ENCODE measurements at places on chromosomes 4 and X. TPM values are rescaled to one million over a fixed set of nuclear protein-coding genes. Genes with fewer than 3 reads are reported as not detected.

Gene TCP11X2
- total RNA-seq = not detected

Gene GATA1
- not detected for total RNA-seq

Gene BEX3
- total RNA-seq = 83.7 TPM

Gene DEFB131A
- not detected for total RNA-seq

Gene SPANXN4
- total RNA-seq = not detected

Gene SPP1
- total RNA-seq = 199 TPM

Gene HELQ
- 17.0 TPM for total RNA-seq

Gene SPANXD
- total RNA-seq = not detected

Gene PAGE2
- not detected for total RNA-seq

Gene SOWAHB
- total RNA-seq = not detected

Gene P2RY4
- 0.91 TPM for total RNA-seq

Gene TRPC3
- total RNA-seq = 0.26 TPM

Gene HSD17B13
- total RNA-seq = 0.32 TPM

Gene FDCSP
- total RNA-seq = not detected

Gene TMPRSS11B
- not detected for total RNA-seq

Gene SGMS2
- total RNA-seq = 39.1 TPM

Gene MOSPD2
- 21.3 TPM for total RNA-seq

Gene FAM184B
- total RNA-seq = not detected

Gene GAGE1
- total RNA-seq = not detected

Gene VSIG4
- 115 TPM for total RNA-seq

Gene GUCY1A1
- total RNA-seq = 74.0 TPM

Gene F11
- total RNA-seq = 0.26 TPM

Gene CLDN22
- not detected for total RNA-seq

Gene HS6ST2
- total RNA-seq = 0.06 TPM

Gene ARMCX4
- total RNA-seq = 28.6 TPM

Gene SLC16A2
- 9.2 TPM for total RNA-seq

Gene DHX15
- 113 TPM for total RNA-seq

Gene CCDC158
- 1.9 TPM for total RNA-seq

Gene NEUROG2
- total RNA-seq = not detected

Gene DUSP21
- total RNA-seq = not detected

Gene ARAP2
- total RNA-seq = 10.5 TPM

Gene USP51
- 2.7 TPM for total RNA-seq

Gene NAP1L2
- total RNA-seq = 5.6 TPM

Gene ODAM
- not detected for total RNA-seq

Gene YY2
- total RNA-seq = 2.2 TPM

Gene FREM3
- 0.36 TPM for total RNA-seq

Gene CYLC1
- total RNA-seq = not detected

Gene BEX2
- total RNA-seq = 2.3 TPM

Gene HSFX1
- 3.5 TPM for total RNA-seq

Gene ANK2
- total RNA-seq = 117 TPM

Gene AMTN
- total RNA-seq = not detected

Gene GPRIN3
- 9.8 TPM for total RNA-seq

Gene NHS
- 19.1 TPM for total RNA-seq

Gene SPANXN3
- not detected for total RNA-seq

Gene DRP2
- total RNA-seq = 1.5 TPM

Gene SLC9A7
- total RNA-seq = 2.5 TPM

Gene ZMYM3
- total RNA-seq = 26.0 TPM

Gene AFP
- 0.99 TPM for total RNA-seq

Gene CSAG3
- not detected for total RNA-seq

Gene GLRB
- 6.3 TPM for total RNA-seq
